ENCODE measurements at places on chromosomes 5 and 9. TPM values are rescaled to one million over a fixed set of nuclear protein-coding genes. Genes with fewer than 3 reads are reported as not detected.

TNIP1 gene
- total RNA-seq, result 66.5 TPM

SLC25A2 gene
- not detected for total RNA-seq

SOX30 gene
- 0.16 TPM for total RNA-seq

ZNF300 gene
- 39.5 TPM for total RNA-seq

TRIP13 gene
- 3.1 TPM for total RNA-seq

FLT4 gene
- total RNA-seq, result 15.1 TPM

CDH9 gene
- 1.6 TPM for total RNA-seq

SEMA6A gene
- 65.3 TPM for total RNA-seq

CCL21 gene
- total RNA-seq, result 16.9 TPM

HMGXB3 gene
- total RNA-seq, result 43.0 TPM

RECK gene
- total RNA-seq, result 34.2 TPM

PTGR1 gene
- 44.8 TPM for total RNA-seq

SCGB3A2 gene
- not detected for total RNA-seq

FYB1 gene
- 6.3 TPM for total RNA-seq

NR6A1 gene
- total RNA-seq, result 3.2 TPM

PHF2 gene
- 46.2 TPM for total RNA-seq

PTPN3 gene
- 5.6 TPM for total RNA-seq

TRIM36 gene
- total RNA-seq, result 32.7 TPM

SPATA6L gene
- total RNA-seq, result 4.7 TPM

NRARP gene
- 23.3 TPM for total RNA-seq

ISL1 gene
- 29.4 TPM for total RNA-seq

STC2 gene
- total RNA-seq, result 48.9 TPM

ANKRD20A1 gene
- 7.1 TPM for total RNA-seq

MOB3B gene
- total RNA-seq, result 19.6 TPM

NDOR1 gene
- 10.3 TPM for total RNA-seq

PIP5K1B gene
- 29.0 TPM for total RNA-seq

OR1J2 gene
- total RNA-seq, result not detected

NTNG2 gene
- total RNA-seq, result 34.3 TPM
